ENCODE measurements at places on chromosomes 16 and 17.

DNA sequence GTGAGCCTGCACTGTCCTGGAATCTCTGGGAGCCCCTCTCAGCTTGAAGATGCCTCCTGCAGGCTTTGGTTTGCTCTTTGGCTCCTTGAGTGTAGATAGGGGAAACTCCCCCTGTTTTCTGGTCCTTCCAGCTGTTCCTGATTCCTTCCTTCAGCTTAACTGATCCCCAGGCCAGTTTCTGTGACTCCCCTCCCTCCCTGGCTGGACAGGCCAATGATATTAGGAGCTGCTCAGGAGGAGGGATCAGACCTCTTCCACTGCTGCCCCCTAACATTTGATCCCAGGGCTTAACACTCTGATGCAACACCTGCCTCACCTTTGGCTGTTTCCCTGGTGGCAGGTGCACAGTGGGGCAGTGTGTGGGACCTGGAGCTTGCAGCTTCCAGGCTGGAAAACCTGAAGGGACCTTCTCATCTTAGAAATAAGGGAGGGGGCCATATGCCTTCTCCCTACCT, at the start of gene TAC4:
TAC4 (minus strand) TSS at position 51 of the 455 bp plus-strand sequence. CDS start 52 bp downstream, outside the sequence.
- DNase-seq = no peak

DNA sequence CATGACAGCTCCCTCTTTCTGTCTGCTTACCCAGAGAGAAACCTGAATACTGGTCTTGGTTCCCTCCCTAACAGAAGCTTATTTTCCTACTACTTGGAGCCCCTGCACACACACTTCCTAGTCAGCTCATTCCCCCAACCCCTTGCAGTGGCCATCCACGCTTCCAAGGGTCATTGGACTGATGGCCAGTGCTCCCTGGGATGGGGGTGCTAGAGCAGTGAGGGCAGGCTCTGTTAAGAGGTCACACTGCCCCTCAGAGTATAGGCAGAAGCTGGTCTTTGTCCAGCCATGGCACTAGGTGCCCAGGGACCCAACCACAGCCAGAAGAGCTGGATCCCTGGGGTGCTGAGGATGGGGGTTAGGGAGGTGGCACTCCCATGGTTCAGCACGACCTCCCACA, 12.5 kb downstream of the DRC3 start:
- DNase-seq = no peak

DNA sequence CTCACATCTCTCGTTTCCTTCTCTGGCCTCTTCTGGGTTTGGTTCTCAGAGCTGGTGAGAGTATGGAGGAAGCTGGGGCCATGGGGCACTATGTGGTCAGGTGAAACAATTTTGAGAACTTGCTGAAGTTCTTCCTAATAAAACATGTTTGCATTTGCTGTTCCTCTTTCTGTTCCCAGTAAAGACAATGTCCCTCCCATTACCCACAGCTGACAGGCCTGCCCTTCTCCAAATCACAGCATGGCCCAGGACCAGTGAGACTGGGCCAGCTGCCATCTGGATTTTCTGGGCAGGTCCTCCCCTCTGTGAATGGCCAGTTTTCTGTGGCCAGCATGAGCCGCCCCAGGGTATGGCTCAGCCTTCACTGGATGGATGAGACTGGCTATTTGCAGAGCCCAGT, at the start of gene CD300H:
CD300H (minus strand) TSS at position 113 of the 400 bp plus-strand sequence.
- DNase-seq = no peak

- DNase-seq = no peak
Observed at GRCh38 chr17:19975601-19976000, 2.0 kb downstream of the AKAP10 start.

GRCh38 chr16:27268376-27269299, at the start of gene NSMCE1:
NSMCE1 (minus strand) TSS chr16:27268772; CDS start chr16:27257570, 11,202 bp downstream.
- peak; percentile 94 for DNase-seq

DNA sequence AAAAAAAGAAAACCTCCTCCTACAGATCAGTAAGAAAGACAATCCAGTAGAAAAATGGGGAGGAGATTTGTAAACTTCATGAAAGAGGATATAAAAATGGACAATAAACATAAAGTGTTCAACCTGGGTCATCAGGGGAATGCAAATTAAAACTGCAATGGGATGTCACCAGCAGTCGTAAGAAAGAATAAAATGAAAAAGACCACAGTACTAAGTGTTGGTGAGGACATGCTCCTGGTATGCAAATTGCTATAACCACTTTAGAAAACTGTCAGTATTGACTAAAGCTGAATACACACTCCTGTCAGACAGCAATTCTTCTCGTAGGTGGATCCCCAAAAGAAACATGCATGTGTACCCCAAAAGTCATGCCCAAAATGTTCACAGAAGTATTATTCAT, 265.3 kb upstream of the CACNG5 start:
- DNase-seq = no peak

DNA sequence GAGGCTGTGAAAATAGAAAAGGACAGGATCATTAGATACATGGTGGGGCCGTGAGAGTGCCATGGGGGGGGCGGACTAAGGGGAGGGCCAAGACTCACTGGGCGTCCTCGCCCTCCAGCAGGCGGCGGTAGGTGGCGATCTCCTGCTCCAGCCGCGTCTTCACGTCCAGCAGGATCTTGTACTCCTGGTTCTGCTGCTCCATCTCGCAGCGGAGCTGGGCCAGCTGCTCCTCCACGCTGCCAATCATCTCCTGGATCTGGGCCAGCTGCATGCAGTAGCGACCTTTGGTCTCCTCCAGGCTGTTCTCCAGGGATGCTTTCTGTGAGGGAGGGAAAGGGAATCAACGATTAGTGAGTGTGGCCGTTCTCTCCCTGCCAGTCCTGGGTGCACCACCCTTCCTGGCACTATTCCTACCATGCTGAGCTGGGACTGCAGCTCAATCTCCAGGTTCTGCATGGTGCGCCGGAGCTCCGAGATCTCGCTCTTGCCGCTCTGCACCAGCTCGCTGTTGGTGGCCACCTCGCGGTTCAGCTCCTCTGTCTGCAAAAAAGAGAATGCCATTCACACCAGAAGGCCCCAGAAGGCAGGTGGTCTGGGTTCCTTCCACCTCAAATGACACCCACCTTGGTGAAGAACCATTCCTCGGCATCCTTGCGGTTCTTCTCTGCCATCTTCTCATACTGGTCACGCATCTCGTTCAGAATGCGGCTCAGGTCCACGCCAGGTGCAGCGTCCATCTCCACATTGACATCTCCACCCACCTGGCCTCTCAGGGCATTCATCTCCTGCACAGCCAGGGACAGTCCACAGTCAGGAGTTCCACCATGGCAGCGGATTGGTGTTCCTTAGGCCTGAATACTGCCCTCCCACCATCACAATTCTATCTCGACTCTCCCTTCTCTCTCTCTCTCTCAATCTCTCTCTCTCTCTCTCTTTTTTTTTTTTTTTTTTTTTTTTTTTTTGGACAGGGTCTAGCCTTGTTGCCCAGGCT, 3.3 kb downstream of the KRT14 start:
- DNase-seq = no peak

DNA sequence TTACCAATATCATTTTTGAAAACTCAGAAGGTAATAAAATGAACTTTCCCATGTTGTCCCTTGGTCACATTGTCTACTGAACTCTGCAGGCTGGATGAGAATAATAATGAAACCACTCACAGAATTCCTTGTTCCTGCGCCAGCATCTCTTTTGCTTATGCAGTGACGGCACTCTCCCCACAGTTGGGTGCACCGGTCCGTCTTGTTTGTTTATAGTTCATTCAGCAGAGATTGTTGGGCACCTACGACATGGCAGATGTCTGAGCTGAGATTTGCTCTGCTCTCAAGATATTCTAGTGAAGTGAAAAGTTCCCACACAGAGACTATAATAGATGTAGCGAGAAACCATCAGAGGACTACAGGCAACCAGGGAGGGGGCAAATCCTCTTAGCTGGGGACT, 375.7 kb upstream of the CDH11 start:
- DNase-seq = no peak

- DNase-seq = peak; percentile 62
Observed at GRCh38 chr17:7383742-7384488, 3.0 kb downstream of the TNK1 start.

- no peak for DNase-seq
Observed at GRCh38 chr17:17385491-17385890, 82.3 kb downstream of the NT5M start.

DNA sequence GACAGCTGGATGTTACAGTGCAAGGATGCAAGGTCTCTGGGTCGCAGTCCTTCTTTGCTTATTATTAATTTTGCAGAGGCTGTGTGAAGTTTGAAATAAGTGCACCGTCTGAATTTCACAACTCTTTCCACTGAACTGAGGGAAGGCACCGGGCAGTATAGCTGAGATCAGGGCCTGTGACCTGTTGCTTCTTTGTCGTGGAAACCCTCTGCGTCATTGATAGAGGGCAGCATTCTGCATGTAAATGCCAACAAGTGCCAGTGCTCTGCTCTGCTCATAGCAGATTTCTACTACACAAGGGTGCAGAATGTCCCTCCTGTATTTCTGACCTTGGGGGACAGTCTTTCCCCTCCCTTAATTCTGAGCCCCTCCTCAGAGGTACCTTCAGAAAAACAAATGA, 26.0 kb downstream of the CD300LF start:
- no peak for DNase-seq

DNA sequence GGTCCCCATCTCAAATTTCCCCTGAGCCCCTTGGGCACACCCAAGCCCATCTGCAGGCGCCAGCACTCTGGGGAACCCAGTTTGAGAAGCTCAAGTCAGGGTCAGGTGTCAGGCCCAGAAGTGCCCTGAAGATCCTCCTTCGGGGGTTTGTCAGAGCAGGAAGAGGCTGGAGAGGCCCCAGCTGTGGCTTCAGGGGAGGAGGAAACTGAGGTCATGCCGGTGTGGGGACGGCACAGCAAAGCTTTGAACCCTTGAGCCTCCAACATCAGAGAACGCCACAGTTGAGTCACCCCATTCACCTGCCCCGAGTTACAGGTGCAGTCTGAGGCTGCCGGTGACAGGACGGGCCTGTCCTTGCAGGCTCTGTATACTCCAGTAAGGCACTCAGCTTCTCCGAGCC, 140.2 kb upstream of the CIBAR2 start:
- DNase-seq = peak; percentile 4

DNA sequence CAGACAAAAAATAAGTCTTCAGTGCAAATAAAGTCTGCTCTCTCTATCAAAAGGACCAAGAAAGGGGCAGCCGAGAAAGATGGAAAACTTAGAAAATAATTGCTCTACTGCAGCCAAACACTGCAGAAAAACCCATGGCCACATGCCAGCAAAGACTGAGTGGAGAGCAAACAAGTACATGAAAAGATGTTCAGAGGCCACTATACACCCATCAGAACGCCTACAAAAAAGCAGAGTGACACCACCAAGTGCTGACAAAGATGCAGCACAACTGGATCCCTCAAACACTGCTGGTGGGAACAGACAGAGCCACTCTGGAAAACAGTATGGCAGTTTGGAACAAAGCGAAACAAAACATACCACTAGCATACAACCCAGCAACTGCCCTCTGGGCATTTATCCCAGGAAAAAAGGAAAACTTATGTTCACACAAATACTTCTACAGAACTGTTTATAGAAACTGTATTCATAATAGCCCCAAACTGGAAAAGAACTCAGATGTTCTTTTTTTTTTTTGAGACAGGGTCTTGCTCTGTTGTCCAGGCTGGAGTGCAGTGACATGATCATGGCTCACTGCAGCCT, 36.7 kb downstream of the KIAA0753 start:
- no peak for DNase-seq

DNA sequence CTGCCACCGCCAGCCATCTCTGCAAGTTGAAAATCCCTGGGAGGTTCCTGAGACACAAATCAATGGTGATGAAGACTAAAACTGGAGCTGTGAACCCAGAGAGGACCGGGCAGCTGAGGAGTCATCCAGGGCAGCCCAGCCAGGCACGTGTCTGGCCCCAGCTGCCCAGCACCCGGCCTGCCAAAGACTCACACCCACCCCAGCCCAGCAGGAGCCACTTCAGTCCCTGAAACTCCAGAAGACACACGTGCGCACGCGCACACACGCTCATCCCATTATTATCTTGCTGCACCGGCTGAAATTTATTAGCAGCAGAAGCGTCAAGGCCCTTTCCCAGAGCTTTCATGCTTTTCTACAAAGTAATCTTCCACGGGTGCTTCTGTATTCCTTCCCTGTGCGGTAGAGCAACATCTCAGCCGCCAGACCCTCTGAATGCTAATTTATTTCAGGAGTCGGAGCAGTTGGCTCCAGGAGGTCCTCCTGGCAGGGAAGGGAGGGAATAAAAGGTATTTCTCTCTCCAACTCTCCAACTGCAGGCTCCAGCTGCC, 59.8 kb upstream of the RBFOX3 start:
- DNase-seq = no peak

GRCh38 chr17:66706851-66707450, 128.0 kb upstream of the CACNG5 start:
- DNase-seq = no peak

GRCh38 chr17:10842658-10843057, 4.8 kb upstream of the PIRT start:
- no peak for DNase-seq

GRCh38 chr17:18235743-18236256, 10.4 kb downstream of the LLGL1 start:
- peak; percentile 63 for DNase-seq

DNA sequence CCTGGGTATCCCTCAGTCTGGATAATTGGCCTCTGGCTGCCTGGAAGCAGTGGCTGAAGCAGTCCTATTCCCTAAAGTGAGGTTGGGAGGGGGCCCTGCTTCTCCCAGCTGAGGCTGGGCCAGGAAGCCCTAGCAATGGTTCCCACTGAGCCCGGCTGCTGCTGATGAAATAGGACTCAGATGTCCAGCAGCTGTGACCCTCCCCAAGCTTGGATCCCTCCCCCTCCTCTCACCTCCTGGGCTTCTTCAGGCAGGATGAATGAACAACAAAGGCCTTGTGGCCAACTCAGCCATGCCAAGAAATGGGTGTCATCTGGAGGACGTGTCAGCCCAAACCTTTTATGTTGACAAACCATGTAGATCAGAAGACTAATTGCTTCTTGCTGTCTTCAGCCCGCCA, 42.0 kb downstream of the AXIN2 start:
- DNase-seq = no peak

- peak; percentile 16 for DNase-seq
Observed at GRCh38 chr16:88505405-88506082, 52.5 kb downstream of the ZFPM1 start.

- DNase-seq = no peak
Observed at GRCh38 chr16:69406780-69407331, 17.6 kb upstream of the CYB5B start.

- DNase-seq = peak; percentile 35
Observed at GRCh38 chr16:29900102-29900887, at the start of gene ASPHD1. ASPHD1 (plus strand) TSS chr16:29900488; CDS start chr16:29900972, 484 bp downstream.

DNA sequence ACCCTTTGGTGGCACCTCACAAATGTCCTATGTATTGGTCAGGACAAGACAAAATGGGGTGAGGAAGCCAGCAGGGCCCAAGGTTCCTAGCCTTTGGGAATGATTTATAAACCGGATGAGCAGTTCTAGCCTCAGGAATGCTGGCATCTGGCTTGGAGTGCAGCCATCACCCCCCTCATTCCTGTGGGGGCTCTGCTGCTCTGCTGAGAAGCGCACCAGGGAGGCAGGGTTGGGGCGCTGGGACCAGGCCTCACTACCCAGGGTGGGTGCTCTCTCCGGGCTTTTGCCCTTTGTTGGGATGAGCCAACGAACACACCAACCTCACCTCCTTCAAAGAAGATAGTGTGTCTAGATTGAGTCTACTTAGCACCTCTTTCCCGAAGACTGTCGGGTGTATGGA, 39.2 kb downstream of the TMEM11 start:
- no peak for DNase-seq

All from stimulated activated CD8-positive, alpha-beta memory T cell treated with anti-CD3 and anti-CD28 coated beads, Interleukin-7, amount 100 ng/mL, for 48 hours (primary cell).